ENCODE measurements at places on chromosomes 11 and 22.

GRCh38 chr11:16825968-16826367 lies 87.5 kb downstream of the C11orf58 start:
- no peak for DNase-seq

DNA sequence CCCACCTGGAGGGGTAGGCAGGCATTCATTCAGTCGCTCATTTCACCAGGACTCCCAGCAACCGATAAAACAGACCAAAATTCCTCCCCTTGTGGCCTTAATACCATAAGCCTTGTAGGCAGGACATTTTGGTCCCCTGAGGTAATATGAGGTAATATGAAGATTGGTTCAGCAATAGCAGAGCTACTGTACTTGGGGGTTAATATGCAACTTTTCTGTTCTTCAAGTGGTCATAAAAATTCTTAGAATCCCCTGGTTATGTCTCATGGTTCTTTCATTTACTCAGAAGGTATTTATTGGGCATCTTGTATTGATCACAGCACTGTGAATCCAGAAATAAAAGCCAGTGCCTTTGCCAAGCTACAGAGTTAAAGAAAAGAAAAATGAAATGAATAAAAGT lies 29.8 kb downstream of the SHISA8 start:
- no peak for DNase-seq

GRCh38 chr11:30811226-30811755 lies 225.1 kb upstream of the MPPED2 start:
- no peak for DNase-seq

DNA sequence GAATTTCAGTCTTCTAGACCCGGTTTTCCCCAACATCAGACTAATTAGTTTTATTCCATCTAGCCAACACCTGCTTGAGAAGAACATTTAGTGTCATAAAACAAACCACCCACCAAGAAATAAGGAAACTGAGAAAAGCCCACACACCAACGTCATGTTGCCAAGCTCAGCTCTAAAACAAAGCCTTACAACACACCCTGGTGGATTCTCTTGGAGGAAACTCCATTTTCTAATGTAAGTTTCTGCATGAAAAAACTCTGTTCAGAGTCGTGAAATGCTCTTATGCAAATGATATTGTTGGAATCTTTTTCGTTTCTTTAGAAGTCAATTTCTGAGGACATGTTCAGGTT lies 105.0 kb upstream of the RAG2 start:
- DNase-seq, result no peak

DNA sequence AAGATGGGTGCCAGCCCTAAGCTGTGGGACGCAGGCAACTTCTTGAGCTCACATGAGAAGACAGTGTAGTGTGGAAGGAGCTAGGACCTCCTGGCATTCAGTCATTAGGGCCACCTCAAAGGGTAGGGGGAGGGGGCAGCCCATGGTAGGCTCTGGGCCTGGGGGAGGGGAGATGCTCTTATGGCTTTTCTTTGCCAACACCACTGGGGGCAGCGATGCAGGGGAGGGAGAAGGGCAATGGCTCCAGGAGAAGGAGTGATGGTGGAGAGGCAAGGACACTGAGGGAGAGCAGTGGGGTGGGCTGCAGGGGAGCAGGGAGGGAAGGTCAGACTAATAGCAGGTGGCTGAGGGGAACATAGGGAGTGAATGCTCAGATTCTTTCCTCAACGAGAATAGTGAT lies 63.3 kb upstream of the SUSD2 start:
- DNase-seq, result no peak

DNA sequence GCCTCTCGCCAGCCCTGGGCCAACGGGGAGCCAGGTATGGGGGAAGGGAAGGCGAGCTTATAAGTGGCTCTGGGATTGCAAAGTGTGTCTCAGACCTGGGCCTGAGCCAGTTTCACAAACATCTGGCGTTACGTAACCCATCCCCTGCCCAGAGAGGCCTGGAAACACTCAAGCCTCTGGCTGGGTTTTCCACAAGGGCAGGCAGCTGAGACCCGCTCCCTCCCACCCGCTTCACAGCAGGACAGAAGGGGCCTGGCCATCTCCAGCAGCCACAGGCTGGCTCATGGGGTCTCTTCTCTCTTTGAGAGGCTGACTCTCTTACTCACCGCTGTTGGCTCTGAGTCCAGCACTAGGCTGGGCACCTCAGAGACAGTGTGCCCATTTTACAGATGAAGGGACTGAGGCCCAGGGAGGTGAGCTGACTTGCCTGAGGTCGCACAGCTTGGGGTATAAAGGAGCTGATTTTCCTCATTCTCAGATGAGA lies 44.5 kb downstream of the TRIOBP start:
- DNase-seq, result no peak

GRCh38 chr11:93289782-93290463 lies 40.6 kb upstream of the DEUP1 start:
- no peak for DNase-seq

- DNase-seq, result no peak
Observed at GRCh38 chr11:121321614-121322243, 29.2 kb downstream of the SC5D start.

DNA sequence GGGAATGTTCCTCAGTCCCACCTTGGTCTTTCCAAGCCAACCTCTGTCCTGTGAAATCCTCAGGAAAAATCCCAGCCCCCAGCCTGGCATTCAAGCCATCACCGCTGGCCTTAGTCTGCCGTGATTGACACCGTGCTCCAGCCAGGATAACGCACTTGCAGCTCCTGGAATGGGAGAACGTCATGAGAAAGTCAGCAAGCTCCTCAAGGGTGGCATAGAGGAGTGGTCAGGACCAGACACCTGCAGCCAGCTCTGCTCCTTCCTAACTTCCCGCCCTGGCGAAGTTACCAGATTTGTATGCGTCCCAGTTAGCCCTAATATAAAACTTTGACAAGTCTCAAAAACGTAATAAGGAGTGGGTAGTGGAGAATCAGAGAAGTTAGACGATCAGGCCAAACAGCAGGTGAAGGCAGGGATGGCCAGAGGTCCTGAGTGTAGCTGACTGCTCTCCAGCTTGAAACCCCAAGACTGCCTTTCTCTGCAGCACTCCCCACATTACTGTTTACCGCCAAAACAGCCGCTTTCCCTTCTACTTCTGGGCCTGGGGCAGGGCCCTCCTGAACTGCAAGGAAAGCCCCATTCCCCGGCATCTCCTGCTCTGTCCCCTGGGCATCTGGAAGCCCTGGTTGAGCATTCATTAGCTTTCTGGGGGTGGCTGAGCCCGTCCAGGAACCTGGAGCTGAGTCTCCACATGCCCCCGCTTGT lies 1.3 kb upstream of the DKK3 start:
- no peak for DNase-seq

GRCh38 chr11:32830413-32830738 lies 649 bp downstream of the PRRG4 start:
- DNase-seq, result no peak

GRCh38 chr11:30697032-30697431 lies 110.9 kb upstream of the MPPED2 start:
- no peak for DNase-seq

GRCh38 chr11:132610216-132610615 lies 922.1 kb downstream of the OPCML start:
- no peak for DNase-seq

- no peak for DNase-seq
Observed at GRCh38 chr11:17351172-17351509, 459 bp upstream of the NCR3LG1 start.

GRCh38 chr11:66288671-66289547 lies at the start of gene YIF1A:
TSS of gene YIF1A (minus strand) at chr11:66289143. CDS start at chr11:66288985, 158 bp downstream.
- DNase-seq, result peak; percentile 98

- DNase-seq, result no peak
Observed at GRCh38 chr11:1782031-1782590, 18.4 kb upstream of the CTSD start.

- peak; percentile 37 for DNase-seq
Observed at GRCh38 chr11:82775736-82776346, 42.2 kb upstream of the FAM181B start.

DNA sequence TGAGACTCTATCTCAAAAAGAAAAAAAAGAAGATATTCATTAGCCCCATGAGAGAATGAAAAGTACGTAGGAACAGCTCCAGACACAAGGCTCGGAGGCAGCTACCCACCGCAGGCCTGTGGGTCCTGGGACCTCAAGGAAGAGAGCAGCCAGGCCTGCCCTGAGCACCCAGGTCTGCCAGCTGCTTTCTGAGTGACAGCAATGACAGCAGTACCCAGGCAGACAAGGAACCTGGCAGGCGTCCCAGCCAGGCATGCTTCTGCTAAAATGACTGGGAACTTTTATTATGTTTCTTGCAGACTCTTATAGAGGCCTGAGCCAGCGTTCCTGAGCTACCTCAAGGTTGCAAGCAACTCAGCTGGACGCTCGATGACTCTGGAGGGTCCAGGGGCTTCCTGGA lies 31.6 kb downstream of the CPT1A start:
- no peak for DNase-seq

DNA sequence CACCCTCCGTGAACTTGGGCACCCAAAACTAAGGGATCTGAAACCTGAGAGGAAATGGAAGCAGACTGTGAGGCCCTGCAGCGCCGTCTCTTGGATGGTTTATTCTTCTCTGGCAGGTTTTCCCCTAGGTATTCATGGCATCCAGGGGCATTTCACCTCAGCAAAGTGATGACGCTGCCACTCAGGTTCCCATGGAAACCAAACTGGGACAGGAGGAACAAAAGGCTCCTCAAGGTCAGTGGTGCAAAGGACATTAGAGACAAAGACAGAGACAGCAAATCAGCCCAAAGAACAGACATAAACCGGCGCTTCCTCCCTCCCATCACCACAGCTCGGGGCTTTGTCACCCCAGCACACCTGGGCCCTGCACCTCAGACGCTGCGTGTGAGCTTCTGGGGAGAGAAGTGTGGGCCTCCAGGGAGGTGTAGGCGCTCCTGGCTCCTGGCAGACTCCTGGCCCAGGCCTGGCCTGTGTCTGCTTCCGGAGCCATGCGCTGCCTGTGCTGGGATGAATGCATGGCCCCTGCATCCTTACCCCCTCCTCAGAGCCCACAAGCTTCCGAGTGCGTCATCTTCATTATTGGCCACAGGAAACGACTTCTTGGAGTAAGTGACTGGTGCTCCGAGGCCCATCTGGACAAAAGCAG lies 5.9 kb downstream of the TP53AIP1 start:
- no peak for DNase-seq

DNA sequence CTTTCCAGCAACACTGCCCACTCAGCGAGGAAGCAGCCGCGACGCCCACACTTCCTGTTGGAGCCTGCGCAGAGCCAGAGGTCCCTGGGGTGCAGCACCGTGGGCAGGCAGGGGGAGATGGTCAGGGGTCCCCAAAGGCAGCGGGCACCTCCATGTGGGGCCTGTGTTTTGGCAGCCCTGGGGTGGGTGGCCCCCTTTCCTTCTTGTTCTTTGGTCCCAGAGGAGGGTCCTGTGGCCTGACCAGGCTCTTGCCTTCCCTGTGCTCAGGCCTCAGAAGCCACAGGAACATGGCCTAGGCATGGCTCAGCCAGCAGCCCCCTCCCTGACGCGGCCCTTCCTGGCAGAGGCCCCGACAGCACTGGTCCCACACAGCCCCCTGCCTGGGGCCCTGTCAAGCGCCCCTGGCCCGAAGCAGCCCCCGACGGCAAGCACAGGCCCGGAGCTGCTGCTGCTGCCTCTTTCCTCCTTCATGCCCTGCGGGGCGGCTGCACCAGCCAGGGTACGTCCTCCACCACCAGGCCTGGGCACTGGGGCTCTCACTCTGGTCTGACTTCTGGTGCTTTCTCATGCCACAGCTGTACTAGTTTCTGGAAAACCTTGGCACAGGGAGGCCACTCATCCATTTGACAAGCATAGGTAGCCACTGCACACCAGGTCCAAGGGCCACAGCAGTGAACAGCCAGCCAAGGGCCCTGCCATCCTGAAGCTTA lies 47.1 kb downstream of the PISD start:
- DNase-seq, result no peak

GRCh38 chr22:50243685-50244419 lies 971 bp downstream of the TUBGCP6 start:
- DNase-seq, result no peak
